ENCODE measurements at places on chromosomes 4 and X.

DNA sequence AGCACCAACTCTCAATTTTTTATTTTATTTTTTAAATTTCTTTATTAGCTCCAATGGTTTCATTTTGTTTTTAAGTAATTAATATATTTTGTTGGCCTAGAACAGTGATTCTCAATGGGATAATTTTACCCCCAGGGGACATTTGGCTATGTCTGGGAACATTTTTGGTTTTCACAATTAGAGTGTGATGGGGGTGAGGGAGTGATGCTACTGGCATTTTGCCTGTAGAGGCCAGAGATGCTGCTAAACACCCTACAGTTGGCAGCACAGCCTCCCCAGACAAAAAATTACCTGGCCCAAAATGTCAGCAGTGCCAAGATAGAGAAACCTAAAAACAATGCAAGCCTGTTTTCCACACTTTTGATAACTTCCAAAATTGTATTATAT is 64.6 kb downstream of the HHIP start:
- DNase-seq, result no peak

DNA sequence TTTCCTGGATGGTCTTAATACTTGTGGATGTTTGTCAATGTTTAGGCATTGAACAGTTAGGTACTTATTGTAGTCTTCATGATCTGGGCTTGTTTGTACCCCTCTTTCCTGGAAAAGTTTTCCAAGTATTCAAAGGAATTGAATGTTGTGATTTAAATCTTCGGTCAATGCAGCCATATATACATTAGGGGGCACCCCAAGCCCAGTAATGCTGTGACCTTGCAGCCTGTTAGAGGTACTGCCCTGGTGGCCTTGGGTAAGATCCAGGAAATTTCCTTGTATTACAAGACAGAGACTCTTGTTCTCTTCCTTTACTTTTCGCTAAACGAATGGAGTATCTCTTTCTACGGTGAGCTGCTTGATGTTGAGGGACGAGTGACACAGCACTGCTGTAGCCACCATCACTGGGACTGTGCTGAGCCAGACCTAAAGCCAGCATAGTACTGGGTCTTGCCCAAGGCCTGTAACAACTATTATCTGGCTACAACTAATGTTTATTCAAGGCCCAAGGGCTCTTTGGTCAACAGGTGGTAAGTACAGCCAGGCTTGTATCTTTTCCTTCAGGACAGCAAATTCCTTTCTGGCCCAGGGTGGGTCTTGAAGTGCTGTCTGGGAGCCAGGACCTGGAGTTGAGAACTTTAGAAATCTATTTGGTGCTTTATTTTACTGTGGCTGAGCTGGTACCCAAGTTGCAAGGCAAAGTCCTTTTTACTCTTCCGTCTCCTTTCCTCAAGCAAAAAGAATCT is 118.3 kb upstream of the ATOH1 start:
- peak; percentile 49 for DNase-seq

DNA sequence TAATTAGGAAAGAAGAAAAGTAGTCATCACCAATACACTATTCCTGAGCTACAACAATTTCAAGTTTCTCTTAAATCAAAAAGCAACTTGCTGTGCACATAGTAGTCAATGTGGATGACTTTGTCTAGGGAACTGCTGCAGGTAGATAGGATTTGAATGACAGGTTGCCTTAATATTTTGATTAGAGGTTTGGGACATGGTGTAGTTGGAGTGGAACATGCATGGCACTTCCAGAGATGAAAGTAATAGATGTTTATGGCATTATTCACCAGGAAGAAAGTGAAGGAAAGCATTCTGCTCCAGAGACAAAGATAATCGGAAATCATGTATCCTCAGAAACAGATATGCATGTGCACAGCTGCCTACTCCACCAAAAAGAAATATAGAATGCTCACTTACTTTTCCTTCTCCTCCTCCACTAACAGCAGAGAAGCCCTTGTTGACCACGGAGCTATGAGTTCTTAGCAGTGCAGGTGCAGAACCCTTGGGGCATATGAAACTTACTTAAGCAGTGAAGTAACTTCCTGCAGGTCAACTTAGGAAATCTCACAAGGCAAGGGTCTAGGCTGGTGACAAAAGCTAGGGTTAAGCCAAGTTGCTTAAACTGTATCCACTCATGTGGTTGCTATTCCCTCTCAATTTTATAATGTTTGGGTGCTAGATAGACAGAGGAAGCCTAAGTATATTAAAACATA is 390.8 kb downstream of the HNRNPD start:
- no peak for DNase-seq

- DNase-seq, result peak; percentile 46
Measured at GRCh38 chr4:59818656-59819055, 1381.5 kb upstream of the ADGRL3 start.

- peak; percentile 90 for DNase-seq
Measured at GRCh38 chr4:16573739-16574138, 324.7 kb downstream of the LDB2 start.

DNA sequence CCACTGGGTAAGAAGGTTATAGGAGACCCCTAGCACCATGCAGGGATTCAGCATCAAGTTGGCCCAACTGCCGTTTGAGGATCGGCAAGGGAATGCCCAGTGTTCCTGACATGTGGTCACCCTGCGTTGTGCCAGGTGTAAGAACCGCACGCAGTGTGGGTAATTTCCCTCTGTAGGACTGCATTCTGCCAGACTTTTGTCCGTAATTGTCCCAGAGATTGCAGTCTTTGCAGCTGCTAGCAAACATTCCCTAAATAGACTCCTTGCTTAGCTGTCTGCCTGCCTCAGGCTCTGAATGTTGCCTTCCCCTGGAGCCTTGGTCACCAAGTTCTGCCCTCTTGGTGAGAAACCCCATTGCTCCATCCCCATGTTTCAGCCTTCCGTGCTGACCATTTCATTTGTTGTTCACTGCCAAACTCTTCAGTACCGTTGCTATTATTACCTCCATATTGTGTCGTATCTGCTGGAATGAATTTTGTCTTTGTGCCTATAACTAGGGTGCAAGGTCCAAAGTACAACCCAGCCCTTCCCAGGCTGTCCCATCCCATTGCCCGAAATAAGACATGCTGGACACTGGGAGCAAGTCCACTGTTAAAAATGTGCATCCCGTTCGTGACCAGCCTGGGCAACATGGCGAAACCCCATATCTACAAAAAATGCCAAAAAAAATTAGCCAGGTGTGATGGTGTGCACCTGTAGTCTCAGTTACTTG is 53.8 kb upstream of the USP9X start:
- no peak for DNase-seq

GRCh38 chr4:158946825-158947224 is 156.1 kb upstream of the RAPGEF2 start:
- no peak for DNase-seq

DNA sequence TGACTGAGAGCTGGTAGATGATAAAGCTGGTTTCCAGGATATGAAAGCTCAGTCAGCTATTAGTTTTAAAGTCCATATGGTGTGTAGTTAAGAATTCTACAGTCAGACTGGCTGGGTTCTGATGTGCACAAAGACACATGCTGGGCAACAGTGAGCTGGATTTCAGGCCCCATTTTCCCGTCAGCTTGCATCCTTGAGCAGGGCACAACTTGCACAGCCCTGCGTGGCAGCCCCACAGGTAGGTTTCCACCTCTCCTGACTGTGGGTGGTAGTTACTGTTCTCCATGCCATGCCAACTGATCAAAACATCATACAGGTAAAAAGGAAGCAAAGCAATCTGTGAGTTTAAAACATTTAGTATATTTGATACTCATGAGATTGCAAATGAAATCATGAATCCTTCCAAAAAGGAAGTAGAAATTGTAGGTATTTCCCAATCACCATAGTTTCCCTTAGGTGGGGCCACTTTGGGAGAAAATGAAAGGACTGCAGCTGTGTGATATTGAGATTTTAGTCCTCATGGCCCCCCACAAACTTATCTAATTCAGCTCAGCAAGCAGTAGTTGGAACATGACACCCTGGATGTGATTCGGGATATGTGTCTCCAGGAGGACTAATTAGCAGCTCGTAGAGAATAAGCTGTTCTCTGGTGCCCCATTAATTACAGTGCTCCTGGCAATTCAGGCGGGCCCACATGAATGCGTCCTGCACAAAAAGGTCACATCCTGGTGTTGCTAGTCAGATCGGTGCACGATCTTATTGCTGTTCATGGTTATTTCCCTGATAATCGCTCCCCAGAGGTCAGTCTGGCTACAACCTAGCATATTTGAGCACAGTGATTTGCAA is 42.4 kb upstream of the NOCT start:
- DNase-seq, result no peak

GRCh38 chr4:145937971-145938611 is 532 bp downstream of the ZNF827 start:
- peak; percentile 35 for DNase-seq

- peak; percentile 27 for DNase-seq
Measured at GRCh38 chr4:100087743-100088142, 102.5 kb downstream of the DDIT4L start.

GRCh38 chrX:151596282-151596681 is 32.8 kb downstream of the PASD1 start:
- no peak for DNase-seq

DNA sequence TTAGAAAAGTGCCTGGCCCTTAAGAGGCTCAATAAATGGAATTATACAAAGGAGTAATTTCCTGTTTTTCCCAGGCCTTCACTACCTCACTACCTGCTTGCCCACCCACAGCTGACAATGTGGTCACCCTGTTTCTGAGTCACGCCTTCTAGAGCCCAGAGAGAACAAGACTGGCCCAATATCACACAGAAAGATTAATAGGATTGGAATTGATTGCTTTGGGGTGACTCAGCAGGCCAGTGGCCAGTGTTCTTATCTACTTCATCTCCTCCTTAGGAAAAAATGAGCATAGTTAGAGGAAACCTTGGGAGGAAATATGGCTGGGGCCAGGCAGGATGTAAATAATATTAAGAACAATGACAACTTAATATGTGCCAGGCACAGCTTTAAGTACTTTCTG is 4.5 kb upstream of the FGF16 start:
- DNase-seq, result peak; percentile 92

GRCh38 chr4:88952081-88952480 is 104.9 kb downstream of the FAM13A start:
- no peak for DNase-seq

GRCh38 chr4:112808001-112808400 is 171.1 kb downstream of the LARP7 start:
- no peak for DNase-seq

GRCh38 chr4:141027421-141027820 is 105.8 kb downstream of the RNF150 start:
- peak; percentile 38 for DNase-seq

GRCh38 chr4:147854154-147854553 is 122.3 kb downstream of the ARHGAP10 start:
- no peak for DNase-seq

DNA sequence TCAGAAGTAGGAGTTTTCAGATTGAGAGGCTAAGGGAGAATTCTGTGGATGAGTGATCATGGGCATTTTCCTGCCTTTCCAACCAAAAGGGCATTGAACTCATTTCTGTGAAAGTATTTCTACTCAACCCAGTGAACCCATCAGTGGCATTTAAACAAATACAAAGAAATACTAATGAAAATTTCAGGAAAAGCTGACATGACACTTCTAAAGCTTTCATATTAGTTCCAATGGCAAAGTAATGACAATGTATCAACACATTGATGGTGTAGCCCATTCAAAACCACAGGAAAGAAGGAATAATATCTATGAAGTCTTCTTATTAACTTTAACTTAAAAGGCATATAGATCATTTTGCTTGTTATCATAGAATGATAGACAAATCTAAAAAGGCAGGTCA is 183.5 kb upstream of the ANXA10 start:
- DNase-seq, result no peak

DNA sequence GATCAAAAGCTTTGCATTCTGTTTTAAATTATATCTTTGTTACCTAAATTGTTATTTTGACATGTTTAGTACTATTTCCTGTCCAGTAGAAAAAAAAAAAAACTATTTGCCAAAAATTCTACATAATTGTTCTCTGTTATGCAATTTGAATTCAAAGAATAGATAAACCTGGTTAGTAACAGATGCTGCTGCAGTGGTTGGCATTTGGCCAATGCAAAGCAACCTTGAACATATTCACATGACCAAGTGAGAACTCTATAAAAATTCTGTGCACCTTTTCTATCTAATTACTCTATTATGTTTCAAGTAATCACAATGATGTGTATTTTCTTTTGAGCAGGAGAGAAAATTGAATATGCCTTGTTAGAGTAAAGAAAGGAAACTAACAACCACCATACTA is 1473.4 kb downstream of the RPA4 start:
- DNase-seq, result no peak

DNA sequence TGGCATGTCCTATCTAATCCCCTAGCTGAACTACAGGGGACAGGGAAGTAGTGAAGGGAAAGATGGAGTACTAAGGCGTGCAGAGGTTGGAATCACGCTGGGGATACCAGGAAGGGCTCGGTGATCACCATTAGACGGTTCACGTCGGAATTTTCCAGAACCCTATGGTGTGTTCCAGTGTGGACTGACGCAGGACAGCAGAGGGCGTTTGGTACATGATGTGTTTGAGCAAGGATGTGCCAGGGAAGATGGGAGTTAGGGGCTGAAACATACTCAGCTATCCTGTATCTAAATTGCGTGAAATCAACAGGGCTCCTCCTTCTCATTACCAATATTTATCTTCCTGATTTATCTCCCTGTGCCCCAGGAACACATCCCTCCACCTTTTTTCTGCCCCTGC is 33.7 kb downstream of the PRPS2 start:
- no peak for DNase-seq

- DNase-seq, result no peak
Measured at GRCh38 chrX:129632443-129632842, 22.3 kb downstream of the APLN start.

DNA sequence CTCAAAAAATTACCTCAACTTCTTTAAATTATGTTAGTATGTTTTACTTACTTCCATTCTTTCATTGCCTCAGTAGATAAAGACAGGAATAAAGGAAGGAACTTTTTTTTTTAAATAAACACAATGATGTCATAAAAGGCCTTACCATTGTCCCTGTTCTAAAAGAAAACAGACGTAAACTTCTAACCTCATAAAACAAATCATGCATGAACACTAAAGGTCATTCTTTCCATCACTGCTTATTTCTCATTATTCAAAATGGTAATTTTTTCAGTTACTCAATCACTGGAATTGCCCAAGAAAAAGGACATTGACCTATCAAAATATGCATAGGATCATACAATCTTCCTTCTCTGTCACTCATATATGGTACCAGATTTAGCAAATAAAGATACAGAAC is 32.2 kb upstream of the ARMCX2 start:
- no peak for DNase-seq

DNA sequence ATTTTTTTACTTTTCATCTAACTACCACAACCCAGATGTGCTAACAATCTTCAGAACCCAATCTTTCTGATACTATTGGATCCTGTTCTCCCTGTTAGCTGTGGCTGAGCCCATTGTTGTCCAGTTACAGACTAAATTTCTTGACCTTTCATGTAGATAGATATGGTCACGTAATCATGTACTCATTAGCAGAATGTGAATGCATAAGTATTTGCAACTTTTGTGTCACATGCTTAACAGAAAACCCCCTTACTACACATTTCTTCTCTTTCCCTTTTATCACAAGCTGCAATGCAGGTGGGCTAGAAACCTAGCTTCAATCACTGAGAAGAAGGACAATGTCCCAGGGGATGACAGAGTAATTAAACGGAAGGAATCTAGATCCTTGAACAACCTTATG is 13.1 kb upstream of the FAM13A start:
- no peak for DNase-seq
